ENCODE measurements at places on chromosomes 4 and X.
A peak's percentile ranks its signal among the peaks of the same experiment; 100 is the strongest.

- no peak for DNase-seq
Measured at GRCh38 chr4:76178296-76178695, 30.1 kb upstream of the NUP54 start.

DNA sequence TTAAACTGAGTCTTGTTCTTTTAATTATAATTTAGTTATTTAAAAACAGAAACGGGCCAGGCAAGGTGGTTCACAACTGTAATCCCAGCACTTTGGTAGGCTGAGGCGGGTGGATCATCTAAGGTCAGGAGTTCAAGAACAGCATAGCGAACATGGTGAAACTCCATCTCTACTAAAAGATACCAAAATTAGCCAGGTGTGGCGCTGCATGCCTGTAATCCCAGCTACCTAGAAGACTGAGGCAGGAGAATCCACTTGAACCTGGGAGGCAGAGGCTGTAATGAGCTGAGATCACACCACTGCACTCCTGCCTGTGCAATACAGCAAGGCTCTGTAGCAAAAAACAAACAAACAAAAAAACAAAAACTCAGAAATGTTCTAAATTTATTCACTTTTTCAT, 852.9 kb downstream of the TECRL start:
- no peak for DNase-seq

DNA sequence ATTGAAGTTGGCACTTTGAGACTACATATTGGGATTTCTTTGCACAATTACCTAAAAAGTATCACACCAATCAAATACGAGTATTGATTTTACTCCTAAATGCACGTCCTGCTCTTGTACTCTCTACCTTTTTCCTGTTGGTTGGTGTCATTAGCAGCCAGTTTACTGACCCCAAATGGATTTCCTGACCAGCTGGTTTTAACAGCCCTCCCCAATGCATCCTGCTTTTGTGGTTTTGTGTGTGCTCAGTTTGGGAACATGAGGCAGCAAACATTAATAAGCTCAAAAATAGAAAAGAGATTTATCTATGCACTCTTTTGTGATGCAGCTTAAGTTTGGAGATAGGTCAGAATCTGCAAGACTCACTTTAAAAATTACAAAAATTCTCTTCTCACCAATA, 230.3 kb downstream of the MAPK10 start:
- DNase-seq = no peak

- DNase-seq = no peak
Measured at GRCh38 chr4:132299841-132300240, 849.3 kb upstream of the PCDH10 start.

DNA sequence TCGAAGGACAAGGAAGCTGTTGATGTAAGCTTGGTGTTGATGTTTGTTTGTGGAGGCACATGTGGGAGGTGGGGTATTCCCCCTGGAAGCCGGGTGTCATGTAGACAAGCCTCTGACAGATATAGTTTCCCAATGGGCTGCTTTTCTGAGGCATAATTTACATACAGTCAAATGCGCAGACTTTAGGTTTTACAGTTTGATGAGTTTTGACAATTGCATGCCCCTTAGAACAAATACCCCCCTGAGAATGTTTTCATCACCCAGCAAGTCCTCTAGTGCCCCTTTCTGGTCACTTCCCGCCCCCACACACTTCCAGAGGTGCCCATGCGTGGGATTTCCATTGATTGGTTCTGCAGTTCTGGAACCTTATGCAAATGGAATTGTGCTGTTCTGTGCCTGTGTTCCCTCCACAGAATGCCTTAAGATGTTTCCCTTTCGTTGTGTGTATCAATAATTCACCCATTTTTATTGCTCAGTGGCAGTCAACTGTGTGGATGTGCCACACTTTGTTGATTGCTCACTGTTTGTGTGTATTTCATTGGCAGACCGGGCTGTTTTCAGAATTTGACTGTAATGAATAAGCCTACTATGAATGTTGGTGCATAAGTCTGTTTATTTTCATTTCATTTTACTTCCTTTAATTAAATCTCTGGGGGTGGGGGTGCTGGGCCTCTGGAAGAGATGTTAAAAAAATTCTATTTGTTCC, 8.5 kb downstream of the EVC start:
- DNase-seq = peak; percentile 71

- no peak for DNase-seq
Measured at GRCh38 chrX:136210243-136210642, 41.0 kb downstream of the MAP7D3 start.

GRCh38 chr4:152029631-152030030, 268.8 kb upstream of the GATB start:
- DNase-seq = no peak

- no peak for DNase-seq
Measured at GRCh38 chr4:36091997-36092396, 152.3 kb downstream of the ARAP2 start.

DNA sequence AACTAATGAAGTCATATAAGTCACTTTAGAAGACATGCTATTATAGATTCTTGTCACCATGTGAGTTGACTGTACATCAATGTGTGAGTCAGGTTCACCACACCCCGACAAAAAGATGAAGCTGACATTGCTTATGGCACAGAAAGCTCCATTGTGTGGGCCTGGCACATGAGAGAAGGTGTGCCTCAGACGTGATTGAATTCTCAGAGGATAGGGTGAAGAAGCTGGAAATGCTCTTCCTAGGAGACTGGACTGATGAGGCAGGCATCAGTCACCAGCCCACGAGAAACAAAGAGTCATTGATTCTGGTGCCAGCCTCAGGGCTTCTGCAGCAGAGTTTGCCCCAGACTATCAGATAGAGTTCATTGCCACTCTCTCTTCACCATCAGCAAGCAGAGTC, 35.9 kb upstream of the LRAT start:
- no peak for DNase-seq

- DNase-seq = no peak
Measured at GRCh38 chr4:173943547-173943946, 339.9 kb downstream of the FBXO8 start.

- DNase-seq = no peak
Measured at GRCh38 chrX:153595859-153596857, 2.8 kb downstream of the CCNQ start.

GRCh38 chr4:152613841-152614721, 65.7 kb downstream of the TMEM154 start:
- DNase-seq = no peak

All from EH (cell line).